Activated CD4-positive, alpha-beta T cell treated with anti-CD3 and anti-CD28 coated beads, Interleukin-2, amount 50 U/mL, for 1 hour (primary cell): ENCODE measurements at places on chromosomes 12 and 14.

- no peak for DNase-seq
Measured at GRCh38 chr14:68934066-68934465, 45.0 kb downstream of the ACTN1 start.

DNA sequence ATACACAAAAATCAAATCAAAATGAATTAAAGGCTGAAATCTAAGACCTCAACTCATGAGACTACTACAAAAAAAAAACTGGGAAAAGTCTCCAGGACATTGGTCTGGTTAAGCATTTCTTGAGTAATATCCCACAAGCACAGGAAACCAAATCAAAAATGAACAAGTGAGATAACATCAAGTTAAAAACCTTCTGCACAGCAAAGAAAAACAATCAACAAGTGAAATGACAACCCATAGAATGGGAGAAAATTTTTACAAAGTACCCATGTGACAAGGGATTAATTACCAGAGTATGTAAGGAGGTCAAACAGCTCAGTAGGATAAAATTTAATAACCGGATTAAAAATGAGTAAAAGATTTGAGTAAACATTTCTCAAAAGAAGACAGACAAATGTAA is 338.7 kb downstream of the SLC16A7 start:
- DNase-seq: no peak

DNA sequence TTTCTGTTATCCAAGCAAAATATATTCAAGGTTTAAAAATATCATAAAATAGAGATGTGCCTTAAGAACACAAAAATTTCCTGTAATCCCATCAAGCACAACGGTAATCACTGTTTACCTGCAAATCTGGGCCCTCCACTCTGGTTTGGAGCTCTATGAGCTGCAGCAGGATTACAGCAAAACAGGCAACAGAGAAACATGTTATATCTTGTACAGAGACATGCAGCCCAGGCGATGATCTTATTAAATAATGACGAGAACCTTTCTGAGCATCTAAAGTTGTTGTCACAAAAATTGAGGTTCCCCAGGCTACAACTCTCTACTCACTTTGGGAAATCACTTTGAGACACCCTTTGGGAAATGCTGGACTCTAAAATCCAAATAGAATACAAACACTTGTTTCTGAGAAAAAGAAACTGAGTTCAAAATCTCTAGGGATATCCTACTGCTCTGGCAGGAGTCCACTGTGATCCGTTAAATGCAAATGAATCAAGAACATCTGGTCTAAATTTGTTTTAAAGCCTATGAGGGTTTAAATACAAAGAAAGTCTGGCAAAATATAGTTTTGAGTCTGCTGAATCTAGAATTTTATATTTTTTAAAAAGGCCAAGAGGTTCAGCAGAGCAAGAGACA is 36.3 kb downstream of the STON2 start:
- DNase-seq: no peak

DNA sequence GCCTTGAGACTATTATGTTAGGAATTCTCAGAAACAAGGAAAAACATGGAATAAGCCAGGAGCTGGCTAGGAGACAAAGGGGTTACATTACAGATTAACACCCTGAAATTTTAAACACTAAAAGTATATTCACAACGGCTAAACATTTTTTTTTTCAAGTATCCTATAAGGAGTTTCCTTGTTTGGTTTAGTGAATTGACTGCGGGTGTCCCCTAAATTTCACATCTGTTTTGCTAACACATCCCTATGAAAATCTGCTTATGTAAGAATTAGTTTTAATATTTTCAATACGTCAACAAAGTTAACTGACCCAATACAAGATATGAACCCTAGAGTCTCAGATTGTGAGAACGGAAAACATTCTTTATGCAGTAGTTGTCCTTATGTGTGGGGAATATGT is 19.0 kb downstream of the TAOK3 start:
- no peak for DNase-seq

- no peak for DNase-seq
Measured at GRCh38 chr14:28542040-28542439, 224.5 kb upstream of the FOXG1 start.

- DNase-seq: no peak
Measured at GRCh38 chr14:23638414-23639047, 2.4 kb downstream of the DHRS2 start.

DNA sequence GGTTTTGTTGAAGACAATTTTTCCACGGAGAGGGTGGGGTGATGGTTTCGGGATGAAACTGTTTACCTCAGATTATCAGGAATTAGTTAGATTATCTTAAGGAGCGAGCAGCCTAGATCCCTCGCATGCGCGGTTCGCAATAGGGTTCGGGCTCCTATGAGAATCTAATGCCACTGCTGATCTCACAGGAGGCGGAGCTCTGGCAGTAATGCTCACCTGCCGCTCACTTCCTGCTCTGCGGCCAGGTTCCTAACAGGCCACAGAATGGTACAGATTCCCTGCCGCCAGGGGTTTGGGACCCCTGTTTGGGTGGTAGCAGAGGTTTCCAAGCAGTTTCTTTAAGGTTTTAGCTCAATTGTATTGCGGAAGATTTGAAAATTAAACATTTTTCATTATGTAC is 439.8 kb upstream of the OR4E1 start:
- no peak for DNase-seq

GRCh38 chr12:103887738-103888137 is 42.5 kb upstream of the HSP90B1 start:
- DNase-seq: no peak

DNA sequence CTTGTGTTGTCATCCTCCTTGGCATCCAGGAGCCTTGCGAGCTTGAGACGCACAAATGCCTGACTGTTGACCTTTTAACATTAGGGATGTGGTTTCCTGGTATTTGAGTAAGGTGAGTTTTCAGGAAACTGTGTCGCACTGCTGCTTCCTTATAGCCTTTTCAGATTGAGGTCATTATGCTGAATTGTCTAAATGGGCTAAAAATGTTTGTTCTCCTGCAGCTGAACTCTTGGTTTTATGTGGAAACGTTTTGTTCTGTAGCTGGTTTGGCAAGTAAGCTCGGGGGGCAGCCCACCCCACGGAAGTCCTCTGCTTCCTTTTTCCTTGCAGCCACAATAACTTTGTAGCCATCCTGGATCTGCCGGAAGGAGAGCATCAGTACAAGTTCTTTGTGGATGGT is 5.7 kb downstream of the PRKAB1 start:
- DNase-seq: no peak

DNA sequence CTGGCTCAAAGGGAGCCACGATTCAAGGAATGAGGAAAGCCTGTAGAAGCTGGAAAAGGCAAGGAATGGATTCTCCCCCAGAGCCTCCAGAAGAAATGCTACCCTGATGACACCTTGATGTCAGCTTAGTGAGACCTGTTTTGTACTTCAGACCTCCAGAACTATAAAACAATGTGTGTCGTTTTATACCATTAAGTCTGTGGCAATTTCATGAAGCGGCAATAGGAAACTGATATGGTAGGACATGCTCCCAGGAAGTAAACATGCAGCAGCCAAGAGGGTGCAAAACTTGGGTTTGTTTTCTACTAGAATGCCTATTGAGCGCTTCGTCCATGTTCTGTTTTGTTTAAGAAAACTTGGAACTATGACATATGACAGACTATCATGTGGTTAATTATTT is 2.5 kb upstream of the APOBEC1 start:
- DNase-seq: no peak

DNA sequence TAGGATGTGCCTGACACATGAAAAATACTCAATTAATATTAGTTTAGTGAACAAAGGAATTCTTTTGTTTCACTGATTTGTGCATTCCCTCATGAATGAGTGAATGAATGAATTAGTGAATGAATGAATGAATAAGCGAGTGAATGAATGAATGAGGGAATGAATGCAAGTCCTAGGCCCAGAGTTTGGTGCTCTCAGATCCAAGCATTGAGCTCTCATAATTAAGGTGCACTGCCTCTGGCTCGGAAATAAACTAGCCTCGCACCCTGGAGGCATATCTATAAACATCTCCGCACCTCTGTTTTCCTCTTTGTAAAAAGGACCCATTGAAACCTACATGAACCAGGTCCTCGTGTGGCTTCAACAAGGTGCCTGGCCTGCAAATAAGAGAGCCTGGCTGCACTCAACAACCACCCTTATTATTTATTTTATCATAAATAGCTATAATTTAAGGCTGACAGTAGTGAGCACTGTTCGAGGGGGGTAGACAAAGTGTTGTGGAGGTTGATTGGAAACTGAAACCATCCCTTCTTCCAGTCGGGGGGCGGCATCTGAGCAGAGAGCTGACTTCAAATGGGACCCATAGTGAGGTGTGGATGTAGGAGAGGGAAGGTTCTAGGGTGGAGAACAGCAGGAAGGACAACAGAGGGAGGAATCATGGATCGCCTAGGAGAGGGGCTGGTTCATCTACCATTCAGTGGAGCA is 316.8 kb downstream of the BCL11B start:
- no peak for DNase-seq

DNA sequence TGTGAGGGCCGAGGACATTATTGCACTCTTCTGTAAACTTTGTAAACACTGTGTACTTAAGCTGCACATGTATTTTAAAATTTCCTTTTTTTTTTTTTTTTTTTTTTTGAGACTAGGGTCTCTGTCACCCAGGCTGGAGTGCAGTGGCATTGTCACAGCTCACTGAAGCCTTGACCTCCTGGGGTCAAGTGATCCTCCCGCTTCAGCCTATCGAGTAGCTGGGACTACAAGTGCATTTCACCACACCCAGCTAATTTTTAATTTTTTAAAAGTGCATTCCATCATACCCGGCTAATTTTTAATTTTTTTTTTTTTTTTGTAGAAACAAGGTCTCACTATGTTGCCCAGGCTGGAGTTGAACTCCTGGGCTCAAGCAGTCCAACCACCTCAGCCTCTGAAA is 42.4 kb downstream of the RASSF8 start:
- DNase-seq: no peak

DNA sequence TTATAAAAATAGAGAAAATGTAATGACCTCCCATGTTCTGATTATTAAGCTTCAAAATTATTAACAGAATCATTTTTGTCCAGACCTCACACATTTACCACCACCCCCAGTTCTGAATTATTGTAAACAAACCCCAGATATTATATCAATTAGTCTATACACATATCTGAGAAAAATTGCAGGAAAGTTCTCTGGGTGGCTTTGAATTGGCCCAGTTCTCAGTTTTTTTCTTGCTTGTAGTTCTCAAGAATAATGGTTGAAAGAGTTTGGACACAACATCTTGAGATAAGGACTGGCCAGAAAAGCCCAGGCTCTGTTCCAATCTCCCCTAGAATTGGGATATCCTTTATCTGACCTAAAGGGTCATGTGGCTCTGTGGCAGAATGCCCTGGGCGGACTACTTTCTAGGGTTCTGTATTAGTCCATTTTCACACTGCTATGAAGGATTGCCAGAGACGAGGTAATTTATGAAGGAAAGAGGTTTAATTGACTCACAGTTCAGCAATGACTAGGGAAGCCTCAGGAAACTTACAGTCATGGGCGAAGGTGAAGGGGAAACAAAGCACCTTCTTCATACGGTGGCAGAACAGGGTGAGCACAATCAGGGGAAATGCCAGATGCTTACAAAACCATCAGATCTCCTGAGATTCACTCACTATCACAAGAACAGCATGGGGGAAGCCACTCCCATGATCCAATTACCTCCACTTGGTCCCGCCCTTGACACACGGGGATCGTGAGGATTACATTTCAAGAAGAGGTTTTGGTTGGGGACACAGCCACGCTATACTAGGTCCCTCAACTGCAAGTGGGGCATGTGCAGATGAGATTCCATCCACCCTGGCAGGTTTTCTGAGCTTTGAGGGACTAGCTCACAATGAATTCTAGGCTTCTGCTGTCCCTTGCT is 1504.6 kb upstream of the FLRT2 start:
- DNase-seq: no peak

- DNase-seq: no peak
Measured at GRCh38 chr12:106234449-106234848, 13.4 kb downstream of the CKAP4 start.

DNA sequence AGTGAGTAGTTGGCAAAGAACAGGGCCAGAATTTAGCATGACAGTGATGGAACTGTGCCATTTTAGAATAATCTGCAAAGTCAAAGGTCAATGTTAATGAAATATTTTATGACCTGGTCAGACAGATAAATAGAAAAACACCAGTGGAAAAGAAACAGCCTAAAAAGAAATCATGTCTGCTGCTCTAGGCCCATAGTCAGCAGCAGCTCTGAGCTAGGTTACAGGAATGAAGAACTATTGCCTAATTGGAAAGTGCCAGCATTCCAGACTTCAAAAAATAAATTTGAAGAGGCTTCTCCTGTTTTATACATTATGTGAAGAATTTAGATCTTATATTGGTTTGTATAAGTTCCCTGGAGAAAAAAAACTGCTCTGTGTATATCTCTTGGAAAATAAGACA is 9.8 kb downstream of the NPC2 start:
- DNase-seq: no peak

DNA sequence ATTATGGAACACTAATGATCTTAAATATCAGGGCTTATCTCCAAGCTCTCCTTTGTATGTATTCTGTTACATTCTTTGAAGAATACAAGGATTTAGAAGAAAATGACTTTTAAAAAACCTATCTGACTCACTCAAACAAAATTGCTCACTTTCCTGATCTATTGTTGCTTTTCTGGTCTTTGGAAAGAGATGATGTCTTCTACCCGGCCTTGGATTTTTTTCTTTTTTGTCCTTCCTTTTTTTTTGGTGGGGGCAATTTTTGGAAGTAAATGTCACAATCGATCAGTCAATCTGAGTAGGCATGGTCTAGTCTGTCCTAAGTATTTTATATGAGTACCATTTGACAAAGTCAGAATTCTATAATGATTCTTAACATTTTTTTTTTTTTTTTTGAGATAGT is 10.5 kb upstream of the CALM1 start:
- no peak for DNase-seq

- DNase-seq: no peak
Measured at GRCh38 chr12:93653079-93653478, 24.1 kb upstream of the CRADD start.

- no peak for DNase-seq
Measured at GRCh38 chr14:100472094-100472455, 115.1 kb downstream of the BEGAIN start.

DNA sequence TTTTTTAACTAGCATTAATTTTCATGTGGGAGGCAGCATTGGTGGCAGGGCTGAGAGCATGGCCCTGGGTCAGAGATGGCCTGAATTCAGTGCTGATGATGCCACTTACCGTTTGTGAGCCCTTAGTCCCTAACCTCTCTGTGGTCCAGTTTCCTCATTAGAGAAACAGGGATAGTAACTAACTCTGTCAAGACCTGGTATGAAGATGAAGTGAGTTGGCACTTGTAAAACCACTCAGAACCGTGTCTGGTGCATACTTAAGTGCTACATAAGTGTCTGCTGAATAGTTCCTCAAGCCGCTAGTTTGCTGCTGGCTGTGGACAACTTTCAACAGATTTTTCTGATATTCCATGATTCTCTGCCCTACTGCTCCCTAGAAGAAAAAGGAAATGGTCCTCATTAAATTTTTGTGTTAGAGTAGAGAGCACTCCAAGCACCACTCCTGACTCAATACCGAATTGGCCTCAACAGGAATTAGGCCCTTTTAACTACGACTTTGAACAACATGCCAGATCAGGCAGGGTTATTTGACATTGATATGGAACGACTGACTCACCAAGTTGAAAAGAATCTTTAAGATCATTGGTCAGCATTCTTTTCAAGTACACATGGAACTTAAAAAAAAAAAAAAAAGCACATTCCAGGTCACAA is 250.2 kb downstream of the ANO2 start:
- DNase-seq: no peak
